ENCODE measurements at places on chromosomes 2 and 18.
A peak's percentile ranks its signal among the peaks of the same experiment; 100 is the strongest.

- DNase-seq = no peak
These were observed 293.5 kb upstream of the SLC39A10 start for GRCh38 chr2:195363496-195363895.

- DNase-seq = peak; percentile 49
These were observed 20.5 kb downstream of the NR4A2 start for GRCh38 chr2:156311976-156312375.

- DNase-seq = no peak
These were observed 391.1 kb downstream of the DCC start for GRCh38 chr18:52730972-52731619.

- no peak for DNase-seq
These were observed 235.2 kb downstream of the ZNF385B start for GRCh38 chr2:179626261-179626660.

DNA sequence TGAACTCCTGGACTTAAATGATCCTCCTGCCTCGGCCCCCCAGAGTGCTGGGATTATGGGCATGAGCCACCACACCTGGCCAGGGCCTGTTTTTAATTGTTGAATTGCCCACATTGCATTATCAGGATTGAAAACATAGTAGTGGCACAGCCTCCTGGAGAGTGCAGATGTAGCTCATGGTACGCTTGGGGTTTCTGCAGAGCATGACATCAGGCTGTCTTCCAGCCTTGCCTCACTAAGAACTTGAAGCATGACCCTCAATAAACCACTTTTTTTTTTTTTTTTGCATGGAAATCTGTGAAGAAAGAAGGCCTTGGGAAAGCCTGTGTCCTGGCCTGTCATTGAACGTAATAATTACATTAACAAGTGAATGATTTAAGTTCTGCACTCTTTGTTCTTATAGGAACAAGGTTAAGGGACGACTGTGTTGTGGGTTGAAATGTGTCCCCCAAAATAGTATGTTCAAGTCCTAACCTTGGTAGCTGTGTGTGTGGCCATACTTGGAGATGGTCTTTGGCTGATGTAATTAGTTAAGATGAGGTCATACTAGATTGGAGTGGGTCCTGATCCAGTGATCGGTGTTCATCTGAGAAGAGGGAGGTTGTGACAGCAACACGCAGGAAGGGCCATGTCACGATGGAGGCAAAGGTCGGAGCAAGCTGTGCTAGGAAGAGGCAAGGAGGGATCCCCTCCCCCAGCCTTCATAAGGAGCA, 90.2 kb downstream of the AGAP1 start:
- no peak for DNase-seq

GRCh38 chr2:141630407-141630930, 500.3 kb downstream of the LRP1B start:
- DNase-seq = peak; percentile 35

- no peak for DNase-seq
These were observed 59.8 kb downstream of the DSEL start for GRCh38 chr18:67456711-67457110.

DNA sequence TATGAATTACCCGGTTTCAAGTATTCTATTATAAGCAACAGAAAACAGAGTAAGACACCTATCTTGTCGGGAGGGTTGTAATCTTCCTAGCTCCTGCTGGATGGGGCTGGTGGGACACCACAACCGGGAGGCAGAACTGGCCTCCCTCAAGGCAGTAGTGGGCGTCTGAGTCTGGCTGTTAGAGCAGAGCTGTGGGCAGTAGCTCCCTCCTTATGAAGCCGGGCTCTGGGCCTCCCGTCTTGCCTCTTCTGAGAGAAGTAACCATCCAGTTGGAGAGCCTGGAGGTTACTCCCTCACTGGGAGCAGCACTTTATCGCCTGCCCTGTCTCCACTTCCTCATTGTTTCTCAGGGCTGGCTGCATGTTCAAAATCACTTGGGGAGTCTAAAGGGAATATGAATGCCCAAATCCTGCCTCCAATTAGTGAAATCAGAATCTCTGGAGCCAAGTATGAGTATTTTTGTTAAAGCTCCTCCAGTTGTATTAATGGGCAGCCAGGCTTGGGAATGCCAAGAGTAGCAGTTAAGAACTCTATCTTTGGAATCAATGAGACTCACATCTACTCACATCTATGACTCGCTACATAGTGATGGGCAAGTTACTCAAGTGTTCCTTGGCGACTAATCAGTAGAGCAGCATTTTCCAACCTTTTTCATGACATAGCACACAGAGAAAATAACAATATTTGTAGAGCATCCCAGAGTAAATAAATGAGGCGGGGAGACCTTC, 27.3 kb upstream of the NRP2 start:
- no peak for DNase-seq

DNA sequence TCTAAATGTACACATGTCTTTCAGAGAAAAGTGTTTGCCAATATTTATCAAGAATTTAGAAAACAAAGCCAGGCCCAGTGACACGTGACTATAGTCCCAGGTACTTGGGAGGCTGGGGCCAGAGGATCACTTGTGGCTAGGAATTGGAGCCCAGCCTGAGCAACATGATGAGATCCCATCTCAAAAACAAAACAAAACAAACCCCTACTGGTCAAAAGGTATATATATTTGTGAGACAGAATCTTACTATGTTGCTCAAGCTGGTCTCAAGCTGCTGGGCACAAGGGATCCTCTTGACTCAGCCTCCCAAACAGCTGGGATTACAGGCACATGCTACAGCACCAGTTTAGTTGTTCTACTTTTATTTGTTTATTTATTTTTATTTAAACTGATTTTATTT, 79.2 kb downstream of the ZDBF2 start:
- DNase-seq = no peak

- no peak for DNase-seq
These were observed 4.3 kb upstream of the GATA6 start for GRCh38 chr18:22165049-22165602.

GRCh38 chr2:9152975-9153642, 53.5 kb upstream of the ASAP2 start:
- no peak for DNase-seq

DNA sequence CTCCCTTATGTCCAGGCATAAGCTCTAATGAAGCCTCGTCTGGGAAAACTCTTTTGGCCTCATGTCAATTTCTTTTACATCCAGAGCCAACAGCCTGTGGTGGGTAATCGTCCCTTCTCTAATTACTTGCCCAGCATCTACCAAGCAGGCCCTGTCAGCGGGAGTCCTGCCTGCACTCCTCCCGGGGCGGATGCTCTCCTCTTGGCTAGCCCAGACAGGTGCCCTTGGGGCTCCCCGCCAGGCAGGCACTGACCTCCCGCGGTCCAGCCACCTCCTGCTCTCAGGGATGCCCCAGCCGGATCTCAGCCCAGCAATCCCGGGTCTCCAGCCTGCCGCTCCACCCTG, 74.2 kb downstream of the NCAPH start:
- peak; percentile 52 for DNase-seq

DNA sequence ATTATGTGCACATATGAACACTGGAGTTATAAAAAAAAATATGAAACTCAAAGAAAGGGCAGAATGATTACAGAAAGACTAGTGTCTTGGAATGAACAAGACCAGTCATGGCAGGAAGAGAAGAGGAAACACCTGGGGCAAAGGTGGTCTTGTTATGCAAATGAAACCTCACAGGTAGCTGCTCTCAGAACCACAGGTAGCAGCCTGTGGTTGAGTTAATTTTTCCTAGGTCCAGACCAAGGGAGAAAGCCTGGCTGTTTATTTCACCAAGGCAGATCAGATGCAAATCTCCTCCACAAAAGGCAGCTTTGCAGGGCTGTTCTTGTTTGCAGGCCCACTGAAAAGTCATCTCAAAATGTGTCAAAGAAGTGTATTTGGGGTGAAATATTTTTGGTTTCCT, 785.8 kb downstream of the RNF144A start:
- DNase-seq = no peak

DNA sequence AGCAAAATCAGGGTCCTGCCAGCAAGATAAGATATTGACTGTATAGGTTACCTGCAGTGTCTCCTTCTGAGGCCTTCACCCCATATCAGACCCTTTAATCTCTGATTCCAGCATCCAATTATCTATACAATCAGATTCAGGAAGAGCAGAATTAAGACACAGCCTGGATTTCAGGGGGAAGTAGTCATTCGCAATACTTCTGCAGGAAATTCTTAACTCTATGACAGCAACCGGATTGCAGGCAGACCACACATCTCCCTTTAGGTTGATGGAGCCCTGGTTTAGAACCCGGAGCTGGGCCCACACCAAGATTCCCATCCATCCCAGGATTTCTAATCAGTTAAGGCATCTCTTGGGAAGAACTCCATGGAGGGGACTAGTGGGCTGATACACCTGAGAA, 9.5 kb downstream of the ARL4C start:
- DNase-seq = no peak

- no peak for DNase-seq
These were observed 13.1 kb downstream of the SOS1 start for GRCh38 chr2:39107724-39108273.

DNA sequence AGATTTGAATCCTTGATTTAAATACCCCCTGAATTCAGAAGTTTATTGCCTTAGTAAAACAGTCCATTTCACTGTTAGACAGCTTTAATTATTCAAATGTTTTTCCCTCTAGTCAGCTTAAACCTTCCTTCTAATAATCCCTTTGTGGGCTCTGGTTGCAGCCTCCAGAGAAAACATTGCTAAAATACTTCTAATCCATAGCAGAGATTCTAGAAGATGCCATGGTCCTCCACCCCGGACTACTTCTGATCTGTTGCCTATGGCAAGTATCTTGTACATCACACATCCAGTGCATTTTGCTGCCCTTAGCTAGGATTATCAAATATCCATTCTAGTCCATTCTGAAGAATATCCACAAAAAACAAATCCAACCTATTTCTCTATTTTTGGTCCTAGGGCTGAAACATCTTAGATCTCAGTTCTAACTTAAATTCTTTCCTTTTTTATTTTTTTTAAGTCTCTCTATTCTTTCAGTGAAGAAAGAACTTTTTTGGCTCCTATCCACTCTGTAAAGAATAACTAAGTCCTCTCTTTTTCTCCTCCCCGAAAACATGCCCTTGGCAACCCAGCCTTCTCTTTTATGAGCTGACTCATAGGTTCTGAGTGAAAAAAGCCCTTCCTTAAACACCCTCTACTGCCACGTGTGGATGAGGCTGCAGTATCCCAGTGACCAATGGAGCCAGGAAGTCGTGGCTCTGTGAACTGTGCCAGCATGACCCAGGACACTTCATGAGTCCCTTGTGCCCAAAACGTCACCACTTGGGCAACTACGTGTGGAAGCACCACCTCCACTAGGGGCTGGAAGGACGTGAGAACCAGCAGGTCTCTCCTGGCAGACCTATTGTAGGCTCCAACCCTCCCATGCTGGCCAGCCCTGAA, 349.8 kb downstream of the TNS1 start:
- no peak for DNase-seq

- no peak for DNase-seq
These were observed 368.8 kb downstream of the MEIS1 start for GRCh38 chr2:66803726-66804125.

DNA sequence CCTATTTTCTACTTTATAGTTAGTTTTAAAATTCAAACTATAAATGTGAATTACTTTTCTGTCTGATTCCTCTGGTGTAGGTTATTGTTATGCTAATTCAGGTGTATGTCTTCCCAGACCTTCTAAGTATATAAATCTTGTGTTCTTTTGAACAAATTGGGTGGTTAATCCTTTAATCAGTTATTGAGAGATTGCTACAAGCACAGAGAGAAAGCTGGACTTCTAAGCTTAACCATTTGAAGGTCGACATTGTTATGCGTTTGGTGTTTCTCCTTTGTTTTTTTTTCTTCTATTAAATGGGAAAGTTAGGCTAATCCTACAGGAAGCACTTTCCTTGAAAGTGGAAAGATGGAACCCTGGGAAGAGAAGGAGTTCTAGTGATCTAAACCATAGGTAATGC, 592.6 kb downstream of the SLC4A3 start:
- DNase-seq = no peak

- no peak for DNase-seq
These were observed 368.6 kb downstream of the GRB14 start for GRCh38 chr2:164252568-164253287.

GRCh38 chr2:120845277-120845676, 109.6 kb downstream of the GLI2 start:
- no peak for DNase-seq

DNA sequence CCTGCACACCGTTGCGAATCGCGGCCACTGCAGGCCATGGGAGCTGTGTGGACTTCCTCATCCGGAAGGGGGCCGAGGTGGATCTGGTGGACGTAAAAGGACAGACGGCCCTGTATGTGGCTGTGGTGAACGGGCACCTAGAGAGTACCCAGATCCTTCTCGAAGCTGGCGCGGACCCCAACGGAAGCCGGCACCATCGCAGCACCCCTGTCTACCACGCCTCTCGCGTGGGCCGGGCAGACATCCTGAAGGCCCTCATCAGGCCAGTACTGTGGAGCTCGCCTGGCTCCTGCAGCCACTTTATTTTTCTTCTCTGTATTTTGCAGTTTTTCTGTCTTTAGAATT, 9.0 kb downstream of the ASB1 start:
- no peak for DNase-seq

DNA sequence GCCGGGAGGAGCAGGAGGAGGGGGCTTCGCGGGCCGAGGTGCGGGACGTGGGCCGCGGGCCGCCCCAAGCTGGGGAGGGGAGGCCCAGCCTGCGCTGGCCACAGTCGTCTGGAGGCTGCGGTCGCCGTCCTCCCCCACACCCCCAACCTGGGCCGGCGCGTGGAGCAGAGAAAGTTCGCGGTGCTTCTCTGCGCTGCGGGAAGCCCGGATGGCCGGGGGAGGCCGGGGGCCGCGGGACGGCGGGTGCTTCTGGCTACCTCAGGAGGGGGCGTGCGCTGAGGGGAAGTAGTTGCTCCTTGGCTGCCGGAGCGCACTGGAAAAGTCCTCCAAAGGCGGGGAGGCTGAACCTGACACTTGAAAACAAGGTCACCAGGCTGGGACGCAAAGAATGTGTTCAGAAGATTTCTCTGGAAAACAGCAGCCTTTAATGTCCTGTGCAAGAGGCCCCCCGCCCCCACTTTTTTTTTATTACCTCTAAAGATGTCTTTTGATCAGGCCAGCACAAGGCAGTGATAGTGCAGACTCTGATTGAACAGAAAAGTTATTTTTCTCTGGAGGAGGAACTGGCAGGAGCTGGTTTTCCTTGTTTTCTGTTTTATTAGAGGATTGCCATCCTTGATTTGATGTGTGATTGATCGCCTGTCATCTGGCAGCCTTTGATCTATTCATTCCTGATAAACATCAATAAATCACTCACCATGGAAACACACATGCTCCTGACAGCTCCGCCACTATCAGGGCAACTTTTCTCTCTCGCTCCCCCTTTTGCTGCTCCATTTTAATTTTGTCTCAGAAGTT, 1.6 kb downstream of the TSHZ1 start:
- peak; percentile 36 for DNase-seq

GRCh38 chr18:27649621-27650020, 464.5 kb upstream of the CHST9 start:
- DNase-seq = no peak

GRCh38 chr2:96801786-96802595, 14.1 kb upstream of the CNNM3 start:
- DNase-seq = no peak

Measured in cerebellar cortex (tissue), 1 donor.